Activated naive CD8-positive, alpha-beta T cell treated with anti-CD3 and anti-CD28 coated beads for 36 hours (primary cell): ENCODE measurements at places on chromosomes 4 and X.
A peak's percentile ranks its signal among the peaks of the same experiment; 100 is the strongest.

DNA sequence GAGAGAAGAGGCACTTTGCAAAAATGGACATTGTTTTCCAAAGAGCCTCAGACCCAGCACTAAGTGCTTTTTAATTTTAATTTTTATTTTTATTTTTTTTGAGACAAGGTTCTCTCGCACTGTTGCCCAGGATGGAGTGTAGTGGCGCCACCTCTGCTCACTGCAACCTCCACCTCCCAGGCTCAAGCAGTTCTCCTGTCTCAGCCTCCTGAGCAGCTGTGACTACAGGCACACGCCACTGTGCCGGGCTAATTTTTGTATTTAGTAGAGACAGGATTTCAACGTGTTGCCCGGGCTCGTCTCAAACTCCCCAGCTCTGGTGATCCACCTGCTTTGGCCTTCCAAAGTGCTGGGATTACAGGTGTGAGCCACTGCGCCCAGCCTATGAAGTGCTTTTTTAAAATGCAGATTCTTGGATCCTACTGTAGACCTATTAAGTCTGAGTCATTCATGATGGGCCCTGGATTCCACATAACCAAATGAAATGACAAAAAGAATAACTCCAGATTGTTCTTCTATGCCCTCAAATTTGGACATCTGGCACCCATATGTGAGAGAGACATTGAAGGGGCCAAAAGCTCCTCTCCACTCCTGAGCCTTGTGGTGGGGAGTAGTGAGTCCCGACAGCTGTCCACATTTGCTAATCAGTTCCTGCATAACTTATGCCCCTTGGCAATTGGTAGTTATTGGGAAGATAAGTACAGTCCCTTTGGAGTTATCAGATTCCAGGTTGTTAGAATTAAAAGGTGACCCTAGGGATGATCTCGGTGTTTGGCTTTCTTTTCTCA is 3.6 kb downstream of the NOCT start:
- DNase-seq = no peak

DNA sequence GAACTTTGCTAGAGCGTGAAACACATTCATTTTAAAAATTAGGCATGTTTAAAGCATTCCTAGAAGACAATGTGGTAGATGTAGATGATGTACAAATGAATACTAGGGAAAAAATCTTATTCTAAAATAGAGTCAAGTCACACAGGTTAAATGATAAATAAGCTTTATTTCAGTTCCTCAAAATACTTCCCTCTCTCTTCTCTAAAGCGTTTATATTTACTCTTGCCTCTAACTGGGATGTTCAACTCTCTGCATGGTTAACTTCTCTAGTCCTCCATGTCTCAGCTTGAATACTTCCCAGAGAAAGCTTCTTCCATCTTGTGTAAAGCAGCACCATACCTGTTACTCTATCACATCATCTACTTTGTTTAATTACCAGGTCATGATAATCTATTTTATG is 30.9 kb upstream of the GLRA3 start:
- no peak for DNase-seq

DNA sequence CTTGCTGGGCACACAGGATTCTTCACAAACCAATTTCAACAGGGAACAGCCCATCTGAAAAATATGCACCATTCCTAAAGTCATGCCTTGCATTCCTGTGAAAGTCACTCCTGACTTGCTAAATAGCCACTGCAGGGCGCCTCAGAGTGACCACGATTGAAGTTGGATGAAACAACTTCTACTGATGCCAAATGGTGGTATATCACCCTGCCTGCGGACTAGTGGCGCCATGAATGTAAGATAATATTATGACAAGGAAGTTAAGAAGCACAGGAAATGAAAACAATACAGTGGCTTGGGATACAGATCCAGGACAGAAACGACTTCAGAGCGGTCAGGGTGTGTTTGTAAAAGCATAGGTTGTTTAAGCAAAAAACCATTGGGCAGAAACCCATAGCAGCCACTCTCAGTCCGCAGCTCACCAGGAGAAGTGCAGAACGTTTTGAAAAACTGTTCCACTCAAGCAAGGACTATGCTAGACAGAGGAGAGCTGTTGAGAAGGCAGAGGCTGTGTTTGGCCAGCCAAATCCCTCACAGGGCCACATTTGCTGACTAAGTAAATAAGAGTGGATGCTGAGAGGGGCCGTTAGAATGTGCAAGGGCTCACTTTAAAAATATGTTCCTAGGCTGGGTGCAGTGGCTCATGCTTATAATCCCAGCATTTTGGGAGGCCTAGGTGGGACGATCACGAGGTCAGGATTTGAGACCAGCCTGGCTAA is 250.4 kb downstream of the PTTG2 start:
- DNase-seq = no peak

GRCh38 chr4:2650276-2650675 is 105.9 kb downstream of the TNIP2 start:
- DNase-seq = no peak

DNA sequence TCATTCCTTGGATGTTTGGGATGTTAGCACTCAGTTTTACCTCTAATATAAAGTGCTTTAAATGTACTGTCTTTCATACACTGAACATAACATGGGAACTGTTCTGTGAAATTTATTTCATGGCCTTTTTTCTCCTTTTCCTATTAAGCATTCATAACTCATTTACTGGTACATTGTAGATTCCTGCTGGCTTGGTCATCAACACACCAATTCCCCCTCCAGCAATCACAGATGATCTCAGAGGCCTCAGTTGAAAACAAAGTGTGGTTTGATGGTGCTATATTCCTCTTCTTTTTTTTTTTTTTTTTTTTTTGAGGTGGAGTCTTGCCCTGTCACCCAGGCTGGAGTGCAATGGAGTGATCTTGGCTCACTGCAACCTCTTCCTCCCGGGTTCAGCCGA is 61.9 kb upstream of the FAM47B start:
- no peak for DNase-seq

DNA sequence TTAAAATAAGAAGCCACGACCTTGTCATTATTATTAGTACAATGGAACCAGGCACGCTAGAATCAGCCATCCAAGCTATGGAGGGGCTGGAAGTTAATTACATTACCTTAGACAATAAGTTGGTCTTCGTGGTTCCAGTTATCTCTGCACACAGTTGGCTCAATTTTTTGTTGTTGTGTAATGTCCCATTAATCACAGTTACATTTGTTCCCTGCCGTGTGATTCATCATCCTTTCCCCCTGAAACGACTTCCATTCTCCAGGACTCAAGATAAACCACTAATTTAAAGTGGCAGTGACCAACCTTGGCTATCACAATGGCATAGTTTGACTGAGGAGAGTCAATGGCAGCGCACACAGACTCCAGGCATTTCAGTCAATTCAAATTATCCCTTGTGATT is 905.0 kb downstream of the RAB28 start:
- no peak for DNase-seq

DNA sequence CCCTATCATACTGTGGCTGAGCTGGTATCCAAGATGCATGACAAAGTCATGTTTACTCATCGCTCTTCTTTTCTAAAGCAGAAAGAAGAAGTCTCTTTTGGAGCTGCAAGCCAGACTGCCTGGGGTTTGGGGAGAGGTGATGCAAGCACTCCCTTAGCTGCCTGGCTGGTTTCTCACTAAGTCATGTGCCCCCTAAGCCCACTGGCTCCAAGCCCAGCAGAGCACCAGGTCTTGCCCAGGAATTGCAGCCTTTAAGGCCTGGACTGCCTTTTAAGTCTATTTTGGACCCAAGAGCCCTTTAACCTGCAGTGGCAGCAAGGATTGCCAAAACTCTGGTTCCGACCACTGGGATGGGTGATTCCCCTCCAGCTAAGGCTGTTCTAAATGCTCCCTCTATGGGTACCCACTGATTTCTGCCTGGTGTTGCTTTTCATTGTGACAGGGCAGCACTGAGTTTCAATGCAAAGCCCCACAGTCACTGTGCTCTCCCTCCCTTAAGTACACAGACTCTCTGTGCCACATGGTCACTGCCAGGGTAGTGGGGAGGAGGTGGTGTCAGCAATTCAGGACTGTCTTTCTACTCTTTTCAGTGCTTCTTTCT is 548.6 kb downstream of the TLL1 start:
- DNase-seq = no peak

DNA sequence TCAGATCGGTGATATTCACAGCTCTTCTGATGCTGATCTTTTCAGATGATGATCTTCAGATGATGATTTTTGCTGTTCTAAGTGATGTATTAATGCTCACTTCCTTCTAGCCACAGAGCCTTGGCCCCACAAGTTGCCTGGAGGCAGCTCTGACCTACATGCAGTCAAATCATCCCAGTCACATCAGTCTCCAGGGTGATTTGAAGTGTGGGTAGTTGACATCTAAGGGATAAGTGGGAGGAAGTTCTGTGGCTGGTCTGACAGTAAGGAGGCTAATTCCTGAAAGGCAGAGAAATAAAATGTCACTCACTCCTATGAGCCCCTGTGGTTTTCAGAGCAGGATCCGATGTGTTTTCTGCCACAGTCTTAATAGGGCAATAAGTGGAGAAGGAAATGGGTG is 79.8 kb upstream of the RPL34 start:
- no peak for DNase-seq

- no peak for DNase-seq
Observed at GRCh38 chr4:155972098-155972497, 18.4 kb upstream of the CTSO start.

- no peak for DNase-seq
Observed at GRCh38 chrX:46326161-46326560, 219.1 kb downstream of the ZNF674 start.

DNA sequence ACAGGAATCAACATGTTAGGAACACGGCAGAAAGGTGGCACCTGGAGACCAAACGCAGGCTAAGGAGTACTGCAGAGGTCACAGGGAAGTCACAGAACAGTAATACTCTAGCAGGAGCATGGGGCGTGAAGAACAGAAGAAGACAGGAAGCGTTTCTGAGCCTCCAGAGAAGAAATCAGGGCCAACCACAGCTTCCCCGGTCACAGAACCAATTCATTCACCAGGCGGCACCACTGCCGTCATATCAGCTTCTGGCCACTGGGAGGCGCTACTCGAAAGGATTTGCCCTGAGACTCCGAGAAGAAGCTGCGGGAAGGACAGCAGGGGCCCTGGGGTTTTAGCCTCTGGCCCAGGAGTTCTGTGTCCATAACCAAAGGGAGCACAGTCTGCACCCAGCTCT is 78.0 kb upstream of the DRD5 start:
- DNase-seq = peak; percentile 73

- DNase-seq = no peak
Observed at GRCh38 chr4:8637456-8637984, 45.0 kb downstream of the CPZ start.

DNA sequence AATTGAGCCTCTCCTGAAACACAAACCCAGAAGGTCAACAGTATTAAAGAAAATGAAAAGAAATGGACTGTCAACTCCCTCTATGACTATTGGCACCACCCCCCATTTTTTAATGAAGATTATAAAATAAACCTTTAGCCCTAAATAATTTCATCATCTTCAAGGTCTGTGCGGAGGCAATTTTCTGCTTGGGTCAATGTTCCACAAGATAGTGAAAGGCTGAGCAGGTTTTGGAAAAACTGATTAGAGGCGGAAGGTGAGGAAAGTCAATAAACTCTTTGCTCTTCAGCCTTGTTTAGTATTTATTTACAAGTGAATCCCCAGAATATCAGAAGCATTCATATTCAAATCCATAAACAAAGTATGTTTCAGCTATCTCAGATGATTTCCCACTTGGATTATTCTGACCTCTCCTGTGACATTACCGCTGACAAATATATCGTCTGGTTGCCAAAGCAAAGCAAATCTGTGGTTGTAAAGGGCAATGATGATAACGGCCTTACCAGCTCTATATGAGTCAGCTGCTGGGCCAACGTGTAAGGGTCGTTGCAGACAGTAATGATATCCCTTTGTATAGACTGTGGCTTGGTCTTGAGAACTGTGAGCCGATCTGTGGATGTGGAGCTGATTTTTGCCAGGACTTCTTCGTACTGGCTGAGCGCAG is 24.0 kb downstream of the RASGEF1B start:
- no peak for DNase-seq

- no peak for DNase-seq
Observed at GRCh38 chr4:2104556-2105345, 45.6 kb downstream of the NAT8L start.

DNA sequence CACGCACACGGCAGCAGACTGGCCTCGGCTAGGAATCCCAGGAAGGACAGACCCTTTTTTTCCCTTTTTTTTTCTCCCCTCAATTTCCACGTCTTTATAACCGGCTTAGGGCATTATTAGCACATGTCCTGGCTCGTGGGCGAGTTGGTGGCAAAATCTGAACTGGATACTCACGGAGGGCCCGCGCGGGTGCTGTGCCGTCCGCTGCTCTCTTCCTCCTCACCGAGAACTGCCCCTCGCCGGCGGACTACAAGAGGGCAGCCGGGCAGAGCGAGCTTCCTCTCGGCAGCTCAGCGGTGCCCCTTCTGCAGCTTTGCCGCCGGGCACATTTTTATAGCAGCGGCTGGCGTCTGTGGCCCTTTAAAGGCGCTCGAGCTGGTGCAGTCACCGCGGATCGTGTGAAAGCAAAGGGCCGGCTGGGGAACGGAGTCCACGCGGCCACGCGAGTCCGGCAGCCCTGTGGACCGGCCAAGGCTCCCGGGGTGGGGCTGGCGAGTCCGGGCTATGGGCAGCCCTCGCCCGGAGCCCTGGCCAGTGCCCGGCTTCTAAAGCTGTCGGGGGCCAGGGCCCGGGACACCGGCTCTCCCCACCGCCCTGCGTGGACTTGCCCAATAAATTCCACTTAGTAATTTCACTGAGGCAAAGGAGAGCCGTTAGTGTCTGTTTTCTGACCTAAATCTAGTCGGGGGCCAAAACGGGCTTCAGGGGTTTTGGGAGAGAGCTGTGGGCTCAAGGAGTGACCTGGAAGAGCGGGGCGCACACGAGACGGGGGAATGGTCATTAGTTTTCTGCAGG is 1.3 kb upstream of the CITED1 start:
- DNase-seq = peak; percentile 11

GRCh38 chr4:14023036-14023435 is 395.5 kb upstream of the BOD1L1 start:
- no peak for DNase-seq

DNA sequence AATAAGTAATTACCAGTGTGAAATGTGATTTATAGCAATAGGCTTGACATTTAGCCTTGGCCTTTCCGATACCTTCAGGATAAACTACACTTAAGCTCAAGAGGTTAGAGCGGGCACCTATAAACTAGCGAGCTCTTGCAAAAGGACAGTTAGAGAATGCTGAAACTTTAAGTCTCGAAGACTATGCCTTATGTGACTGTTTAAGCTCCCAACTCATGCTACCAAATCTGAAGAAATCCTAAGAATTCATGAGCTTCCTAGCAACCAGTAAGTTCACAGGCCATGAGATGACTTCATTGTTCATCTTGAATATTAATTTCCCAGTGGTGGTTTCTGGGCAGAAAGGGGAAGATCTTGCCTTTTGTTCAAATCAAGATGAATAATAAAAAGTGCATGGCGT is 4.7 kb downstream of the STOX2 start:
- no peak for DNase-seq

DNA sequence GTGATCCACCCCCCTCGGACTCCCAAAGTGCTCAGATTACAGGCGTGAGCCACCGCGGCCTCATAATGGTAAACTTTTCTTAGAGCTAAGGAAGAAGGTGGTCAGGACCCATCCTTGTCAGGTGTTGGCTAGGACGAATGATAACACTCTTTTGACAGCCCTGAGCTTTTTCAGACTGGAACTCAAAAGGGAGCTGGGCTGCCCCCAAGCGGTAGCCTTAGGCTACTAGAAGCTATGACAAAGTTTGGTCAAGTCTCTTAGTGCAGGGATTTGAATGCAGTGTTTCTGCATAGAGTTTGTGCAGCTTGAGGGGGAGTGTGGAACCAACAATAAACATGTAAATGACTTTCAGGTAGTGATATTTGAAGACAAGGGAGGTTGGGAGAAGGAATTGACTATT is 11.8 kb upstream of the HSD17B10 start:
- peak; percentile 35 for DNase-seq

GRCh38 chr4:29310252-29310651 is 1409.9 kb upstream of the PCDH7 start:
- DNase-seq = no peak
